ENCODE measurements at places on chromosomes 11 and 22.
A peak's percentile ranks its signal among the peaks of the same experiment; 100 is the strongest.

- DNase-seq = no peak
Observed at GRCh38 chr11:134450186-134450585, 38.1 kb upstream of the B3GAT1 start.

DNA sequence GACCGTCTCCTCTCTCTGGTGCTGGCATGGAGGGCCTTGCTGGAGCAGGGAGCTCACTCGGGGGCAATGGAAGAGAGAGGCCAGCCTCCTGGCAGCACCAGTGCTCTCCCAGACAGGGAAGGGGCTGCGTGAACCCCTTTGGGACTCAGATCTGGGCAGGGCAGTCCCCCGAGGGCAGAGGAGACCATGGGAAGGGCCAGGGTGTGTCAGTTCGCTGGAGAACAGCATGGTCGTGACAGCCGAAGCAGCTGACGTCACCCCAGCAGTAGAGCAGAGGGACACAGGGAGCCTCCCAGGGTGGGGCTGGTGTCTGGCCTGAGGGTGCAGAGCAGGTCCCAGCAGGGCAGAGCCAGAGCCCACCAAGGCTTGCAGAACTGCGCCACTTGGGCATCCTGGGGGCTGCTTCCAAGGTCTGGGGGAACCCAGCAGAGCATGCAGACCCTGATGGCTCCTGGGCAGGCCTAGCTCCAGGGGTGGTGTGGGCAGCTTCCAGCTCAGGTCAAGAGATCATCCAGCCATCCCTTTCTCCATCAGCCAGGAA is 71.0 kb upstream of the KCNQ1OT1 start:
- DNase-seq = peak; percentile 0

- no peak for DNase-seq
Observed at GRCh38 chr11:75028724-75029123, 40.0 kb downstream of the NEU3 start.

DNA sequence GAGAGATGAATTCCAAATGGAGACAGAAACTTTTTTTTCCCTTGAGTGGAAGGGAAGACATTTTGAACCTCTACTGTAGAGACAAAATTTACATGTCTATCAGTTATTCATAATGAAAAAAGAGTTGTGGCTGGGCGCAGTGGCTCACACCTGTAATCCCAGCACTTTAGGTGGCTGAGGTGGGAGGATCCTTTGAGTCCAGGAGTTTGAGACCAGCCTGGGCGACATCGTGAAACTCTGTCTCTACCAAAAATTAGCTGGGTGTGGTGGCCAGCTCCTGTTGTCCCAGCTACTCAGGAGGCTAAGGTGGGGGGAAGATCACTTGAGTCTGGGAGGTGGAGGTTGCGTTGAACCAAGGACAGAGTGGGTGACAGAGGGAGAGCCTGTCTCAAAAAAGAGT is 4.1 kb downstream of the EED start:
- DNase-seq = no peak

DNA sequence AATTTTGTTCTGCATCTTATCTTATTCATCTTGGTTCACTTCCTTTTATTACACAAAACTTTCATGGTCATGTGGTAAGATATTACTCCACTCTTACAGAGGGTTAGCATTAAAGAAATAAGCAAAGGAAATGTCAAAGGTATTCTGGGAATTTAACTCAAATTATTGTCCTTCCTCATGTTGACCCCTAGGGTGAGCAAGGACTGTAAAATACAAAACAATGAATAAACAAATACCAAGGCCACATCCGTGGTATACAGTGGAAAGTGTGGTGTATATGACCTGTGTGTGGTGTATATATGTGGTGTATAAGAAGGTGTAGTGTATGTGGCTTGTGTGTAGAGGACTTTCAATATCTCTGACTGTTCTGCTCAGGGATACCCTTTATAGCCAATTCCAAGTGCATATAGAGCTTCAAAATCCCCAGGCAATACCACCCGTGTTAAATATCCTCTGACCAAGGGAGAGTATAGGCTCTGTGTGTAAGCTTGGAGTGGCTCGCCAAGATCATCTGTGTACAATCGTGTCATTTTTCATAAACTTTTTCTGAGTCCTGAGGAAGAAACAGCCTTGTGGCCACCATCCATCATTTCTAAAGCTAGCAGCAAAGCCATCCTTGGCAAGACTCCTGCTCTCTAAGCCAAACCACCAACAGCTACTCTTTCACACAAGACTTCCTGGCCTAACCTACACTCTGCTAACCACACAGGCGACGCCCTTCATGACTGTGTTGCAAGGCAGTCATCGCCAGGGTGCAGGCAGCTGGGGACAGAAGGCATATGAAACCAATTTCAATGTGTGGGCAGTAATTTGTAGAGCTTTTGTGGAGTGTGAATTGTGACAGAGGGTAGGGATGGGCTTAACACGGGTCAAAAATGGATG is 548.0 kb downstream of the ETS1 start:
- DNase-seq = peak; percentile 63

- no peak for DNase-seq
Observed at GRCh38 chr22:36232715-36233401, 6.5 kb downstream of the APOL2 start.

- no peak for DNase-seq
Observed at GRCh38 chr11:8263109-8263768, 439 bp downstream of the LMO1 start.

GRCh38 chr11:3685923-3686322 is 14.7 kb upstream of the CHRNA10 start:
- DNase-seq = no peak

Measured in effector CD4-positive, alpha-beta T cell (primary cell).